ENCODE measurements at places on chromosomes 7 and 10. TPM values are rescaled to one million over a fixed set of nuclear protein-coding genes. Genes with fewer than 3 reads are reported as not detected.

GRCh38 chr10:21943633-21944265 is 59.8 kb downstream of the DNAJC1 start:
- no peak for DNase-seq

- no peak for DNase-seq
Measured at GRCh38 chr10:127756264-127756663, 19.3 kb downstream of the FOXI2 start.

- peak; percentile 58 for DNase-seq
Measured at GRCh38 chr10:114174695-114175188, 739 bp upstream of the CCDC186 start.

- DNase-seq: no peak
Measured at GRCh38 chr10:106380706-106381105, 783.8 kb downstream of the SORCS1 start.

DNA sequence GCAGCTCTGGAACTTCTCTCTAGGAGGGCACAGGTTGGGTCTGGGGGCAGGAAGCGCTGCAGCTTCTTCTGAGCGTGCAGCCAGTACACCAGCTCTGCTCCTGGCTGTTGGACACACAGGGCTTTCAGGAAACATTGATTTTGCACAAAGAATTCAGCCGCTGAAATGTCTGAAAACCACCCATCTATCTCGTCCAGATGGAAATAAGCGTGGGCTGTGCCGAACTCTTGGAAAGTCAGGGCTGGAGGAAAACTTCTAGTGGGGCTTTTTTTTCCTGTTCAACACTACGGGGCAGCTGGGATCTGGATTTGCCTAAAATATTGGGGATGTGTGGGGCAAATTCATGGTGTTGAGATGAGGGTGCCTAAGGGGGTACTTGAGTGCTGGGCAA is 31.2 kb downstream of the PALD1 start:
- no peak for DNase-seq

GRCh38 chr7:21945454-21946221 is at the start of gene CDCA7L:
CDCA7L (minus strand) TSS chr7:21945899; CDS start chr7:21945804, 95 bp downstream.
- DNase-seq: no peak

DNA sequence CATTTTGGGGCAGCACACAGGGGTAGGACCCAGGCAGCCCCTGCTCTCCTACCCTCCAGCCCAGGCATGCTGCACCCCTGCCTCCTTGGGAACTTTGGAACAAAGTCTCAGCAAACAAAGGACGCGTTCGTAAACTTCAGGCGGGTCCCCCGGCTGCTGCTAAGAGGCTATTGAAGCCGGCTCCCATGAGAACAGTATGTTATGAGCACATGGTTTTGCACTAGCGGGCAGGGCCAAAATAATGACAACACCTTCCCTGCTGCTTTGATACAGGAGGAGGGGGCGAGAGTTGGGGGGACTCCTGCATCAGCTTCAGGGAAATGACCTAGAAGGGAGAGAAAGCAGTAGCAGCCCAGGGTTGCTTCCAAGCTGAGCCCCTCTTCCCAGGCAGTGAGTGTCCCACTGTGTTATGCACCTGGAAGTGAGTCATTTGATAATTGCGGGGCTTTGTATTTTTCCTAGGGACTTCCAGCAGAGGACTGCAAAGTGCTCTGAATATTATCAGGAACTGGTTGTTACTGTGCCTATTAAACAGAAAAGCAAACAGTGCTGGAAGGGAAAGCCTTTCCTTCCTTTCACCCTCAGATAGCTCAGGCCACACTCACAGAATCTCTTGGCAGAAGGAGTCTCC is 6.9 kb downstream of the ITPRIP start:
- no peak for DNase-seq

GRCh38 chr10:113912582-113912981 is 58.1 kb downstream of the NHLRC2 start:
- DNase-seq: no peak

DNA sequence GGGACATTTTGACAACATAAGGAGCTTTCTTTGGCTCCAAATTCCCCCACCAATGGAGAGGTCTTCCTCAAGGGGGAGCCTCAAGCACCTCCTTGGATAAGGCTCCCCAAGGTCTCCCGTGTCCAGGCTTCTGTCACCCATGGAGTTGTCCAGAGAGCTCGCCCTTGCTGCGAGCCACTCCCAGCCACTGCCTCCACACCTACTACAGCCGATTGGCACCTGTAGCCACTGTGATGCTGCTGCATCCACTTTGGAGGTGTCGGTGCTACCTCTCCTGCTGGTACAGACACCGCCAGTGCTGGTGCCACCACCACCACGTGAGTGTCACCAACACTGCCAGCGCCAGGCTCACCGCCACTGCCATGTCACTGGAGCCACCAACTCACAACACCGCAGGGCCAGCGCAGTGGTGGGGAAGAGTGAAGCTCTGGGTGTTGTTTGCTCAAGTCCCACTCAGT is 22.1 kb upstream of the ENO4 start:
- no peak for DNase-seq

DNA sequence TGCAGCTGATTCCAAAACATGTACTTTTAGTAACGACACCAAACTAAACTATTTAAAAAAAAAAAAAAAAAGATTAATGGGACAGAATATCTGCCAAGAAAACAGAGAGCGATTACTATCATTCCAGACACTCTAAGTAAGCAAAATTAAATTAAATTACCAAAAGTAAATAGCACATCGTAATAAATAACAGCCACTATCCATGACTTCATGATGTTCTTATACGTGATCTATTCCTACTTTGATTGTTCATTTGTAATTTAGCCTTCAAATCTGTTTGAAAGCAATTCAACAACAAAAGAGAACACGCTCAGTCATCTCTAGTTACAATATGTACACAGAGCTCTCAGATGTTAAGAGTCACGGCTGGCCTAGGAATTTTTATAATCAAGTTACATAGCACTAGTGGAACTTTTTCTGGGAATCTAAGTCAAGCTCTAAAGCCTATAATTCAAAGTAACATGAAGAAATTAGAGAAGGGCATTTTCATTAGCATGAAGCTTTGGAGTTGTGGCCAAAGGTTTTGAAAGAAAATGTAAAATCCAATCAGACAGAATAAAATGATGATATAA is 241.7 kb upstream of the NEBL start:
- no peak for DNase-seq

DNA sequence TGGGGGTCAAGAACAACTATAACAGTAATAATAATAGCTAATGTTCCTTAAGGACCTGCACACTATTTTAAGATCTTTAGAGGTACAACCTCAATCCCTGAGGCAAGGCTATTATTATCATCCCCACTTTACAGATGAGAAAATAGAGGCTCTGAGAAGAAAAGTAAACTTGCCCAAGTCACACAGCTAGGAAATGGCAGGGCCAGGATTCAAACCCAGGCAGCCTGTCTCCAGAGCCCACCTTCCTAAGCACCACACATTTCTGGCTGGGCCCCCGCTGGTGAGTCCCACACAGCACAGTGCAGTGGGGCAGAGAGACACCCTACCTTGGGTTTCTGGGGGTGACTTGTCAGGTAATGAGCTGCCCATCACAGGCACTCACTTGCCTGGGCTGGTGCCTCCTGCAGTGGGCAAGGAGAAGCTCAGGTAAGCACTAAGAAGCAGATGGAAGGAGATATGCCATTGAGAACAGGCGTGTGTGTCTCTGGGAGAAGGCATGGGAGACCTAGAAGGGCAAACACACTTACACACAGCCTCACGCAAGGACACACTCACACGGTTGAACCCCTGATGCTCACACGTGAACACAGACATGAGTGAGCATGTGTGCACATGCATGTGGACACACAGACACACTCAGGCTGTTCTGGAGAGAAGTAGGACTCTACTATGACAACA is 104.4 kb upstream of the ZMIZ1 start:
- no peak for DNase-seq

The VENTX gene
- total RNA-seq: not detected

The EPHA1 gene
- 14.4 TPM for total RNA-seq

The SEMA3E gene
- 0.35 TPM for total RNA-seq

The GRK5 gene
- 2.5 TPM for total RNA-seq

All from epithelial cell of proximal tubule (primary cell).